RCC 7860 (cell line): ENCODE measurements at places on chromosomes 4 and X.

DNA sequence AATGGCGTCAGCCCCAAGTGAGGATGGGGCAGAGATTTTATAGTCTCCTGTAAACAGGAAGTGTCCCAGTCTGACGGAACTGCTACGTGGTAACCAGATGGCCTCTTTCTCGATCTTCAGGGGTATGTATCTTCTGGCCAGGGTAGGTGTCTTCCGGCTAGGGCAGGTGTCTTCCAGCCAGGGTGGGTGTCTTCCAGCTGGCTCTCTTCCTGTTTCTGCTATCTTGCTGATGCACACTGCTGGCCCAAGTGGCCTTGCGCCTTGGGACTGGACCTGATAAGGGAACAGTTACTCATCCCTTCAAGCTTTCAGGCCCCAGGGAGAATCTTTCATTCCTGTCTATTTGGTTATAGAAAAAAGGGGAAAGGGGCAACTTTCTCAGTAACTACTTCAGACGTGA lies 178.7 kb upstream of the MAGEE2 start:
- no peak for DNase-seq

GRCh38 chr4:88390128-88390527 lies 11.5 kb downstream of the HERC6 start:
- no peak for DNase-seq

DNA sequence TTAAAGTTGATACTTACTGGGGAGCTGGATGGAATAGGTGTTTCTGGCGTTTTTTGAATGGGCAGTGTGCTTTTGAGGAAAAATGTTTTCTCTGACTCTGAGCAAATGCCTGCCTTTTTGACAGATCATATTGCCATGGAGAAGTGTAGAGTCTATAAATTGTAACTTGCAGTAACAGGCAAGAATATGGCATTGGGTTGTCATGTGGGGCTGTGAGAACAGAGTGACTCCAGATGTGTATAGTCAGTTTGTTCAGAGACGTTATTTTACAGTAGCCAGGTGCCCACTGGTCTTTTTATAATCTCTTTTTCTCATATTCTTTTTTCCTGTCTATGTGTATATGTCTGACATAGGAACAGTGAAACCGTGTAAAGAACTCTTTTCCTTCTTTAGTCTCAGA lies 40.8 kb downstream of the RAPGEF2 start:
- no peak for DNase-seq

DNA sequence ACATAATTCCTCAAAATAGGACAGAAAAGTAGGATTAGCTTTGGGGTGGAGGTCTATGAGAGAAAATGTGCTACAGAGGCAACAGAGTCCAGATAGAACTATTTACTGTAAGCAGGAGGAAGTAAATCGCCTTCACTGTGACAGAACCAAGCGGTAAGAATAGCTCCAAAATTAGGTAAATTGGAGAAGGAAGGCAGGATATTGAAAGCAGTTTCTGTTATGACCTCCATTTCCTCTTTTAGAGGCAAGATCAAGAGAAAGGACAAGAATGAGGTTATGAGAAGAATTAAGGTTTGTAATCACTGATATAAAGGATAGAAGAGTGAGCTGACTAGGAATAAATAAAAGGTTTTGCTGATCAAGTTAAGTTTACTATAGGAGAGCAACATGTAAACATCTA lies 44.1 kb upstream of the NEUROG2 start:
- DNase-seq = no peak

DNA sequence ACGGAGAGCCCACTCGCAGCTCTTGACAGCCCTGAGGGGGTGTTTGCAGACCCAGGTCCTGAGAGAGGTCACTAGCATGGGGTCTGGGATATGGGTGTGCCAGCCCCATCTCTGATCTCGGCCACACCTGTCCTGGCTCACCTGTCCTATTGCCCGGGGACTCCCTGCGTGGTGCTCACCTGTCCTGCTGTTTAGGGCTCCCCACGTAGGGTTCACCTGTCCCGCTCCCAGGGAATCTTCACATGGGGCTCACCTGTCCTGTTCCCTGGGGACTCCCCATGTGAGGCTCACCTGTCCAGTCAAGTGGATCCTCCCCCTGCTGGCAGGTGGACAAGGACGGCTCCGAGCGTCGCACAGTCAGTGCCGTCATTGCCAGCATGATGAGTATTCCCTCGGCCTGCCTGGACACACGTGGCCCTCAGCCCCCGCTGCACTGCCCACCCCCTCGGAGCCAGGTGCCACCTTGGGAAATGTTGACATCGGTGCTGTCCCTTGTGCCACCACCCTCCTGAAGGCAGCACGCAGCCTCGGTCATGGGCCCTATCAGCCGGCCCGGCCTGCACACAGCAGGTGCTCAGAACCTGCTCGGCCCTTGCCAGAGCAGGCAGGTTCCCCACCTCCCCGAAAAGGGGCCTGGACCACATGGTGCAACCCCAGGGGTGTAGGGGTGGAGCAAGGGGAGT lies 6.3 kb downstream of the SLC49A3 start:
- DNase-seq = no peak
